ENCODE measurements at places on chromosomes 6 and 20.

- peak; percentile 30 for DNase-seq
These were observed 49.2 kb downstream of the KHDRBS2 start for GRCh38 chr6:62236784-62237183.

- DNase-seq = no peak
These were observed 145.4 kb downstream of the PRKN start for GRCh38 chr6:162581988-162582780.

DNA sequence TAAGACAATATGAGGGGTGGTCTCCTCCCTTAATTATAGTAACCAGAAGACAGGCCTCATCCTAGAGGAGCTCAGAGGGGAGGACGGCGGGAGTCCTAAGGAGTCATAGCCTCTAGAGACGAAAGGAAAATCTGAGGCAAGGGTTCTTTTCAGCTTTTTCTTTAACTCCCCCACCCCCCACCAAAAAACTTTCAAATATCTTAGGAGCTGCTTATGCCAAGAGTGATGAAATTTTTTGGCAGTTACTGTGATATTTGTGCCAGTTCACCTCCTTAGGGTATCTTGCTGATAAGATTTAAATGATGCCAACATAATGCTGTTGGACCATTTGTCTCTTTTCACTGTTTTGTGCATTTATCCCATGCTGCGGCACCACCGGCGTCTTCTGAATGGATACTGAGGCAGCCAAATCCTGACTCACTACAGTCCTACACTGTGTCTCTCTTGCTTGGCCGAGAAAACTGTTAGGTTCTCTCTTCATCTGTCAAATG lies 44.5 kb upstream of the DSE start:
- DNase-seq = no peak

- peak; percentile 15 for DNase-seq
These were observed 48.2 kb downstream of the SIRPA start for GRCh38 chr20:1943275-1944002.

GRCh38 chr6:72946774-72947173 lies 278.5 kb downstream of the KHDC1L start:
- DNase-seq = no peak

GRCh38 chr6:16473184-16473907 lies 235.0 kb downstream of the GMPR start:
- no peak for DNase-seq

GRCh38 chr6:53089948-53090347 lies 24.7 kb downstream of the FBXO9 start:
- DNase-seq = no peak

DNA sequence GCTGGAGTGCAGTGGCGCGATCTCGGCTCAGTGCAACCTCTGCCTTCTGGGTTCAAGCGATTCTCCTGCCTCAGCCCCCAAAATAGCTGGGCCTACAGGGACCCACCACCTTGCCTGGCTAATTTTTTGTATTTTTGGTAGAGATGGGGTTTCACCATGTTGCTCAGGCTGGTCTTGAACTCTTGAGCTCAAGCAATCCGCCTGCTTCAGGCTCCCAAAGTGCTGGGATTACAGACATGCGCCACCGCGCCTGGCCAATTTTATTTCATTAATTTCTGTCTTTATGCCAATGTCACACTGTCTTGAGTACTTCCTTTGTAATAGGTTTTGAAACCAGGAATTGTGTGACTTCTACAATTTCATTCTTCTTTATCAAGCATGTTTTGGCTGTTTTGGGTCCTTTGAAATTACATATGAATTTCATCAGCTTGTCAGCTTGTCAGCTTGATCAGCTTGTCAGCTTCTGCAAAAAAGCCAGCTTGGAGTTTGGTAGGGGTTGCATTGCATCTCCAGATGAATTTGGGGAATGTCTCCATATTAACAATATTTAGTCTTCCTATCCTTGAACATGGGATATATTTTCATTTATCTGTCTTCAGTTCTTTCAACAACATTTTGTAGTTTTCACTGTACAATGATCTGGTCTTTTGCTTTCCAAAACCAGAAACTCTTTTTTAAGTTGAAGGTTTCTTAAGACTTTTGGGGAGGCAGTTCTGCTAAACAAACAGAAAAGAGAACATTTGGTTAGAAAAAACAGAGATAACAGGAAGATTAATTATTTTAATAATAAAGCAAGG lies 20.8 kb downstream of the ZFAND3 start:
- peak; percentile 24 for DNase-seq

GRCh38 chr20:34332262-34332920 lies 29.2 kb upstream of the AHCY start:
- no peak for DNase-seq

DNA sequence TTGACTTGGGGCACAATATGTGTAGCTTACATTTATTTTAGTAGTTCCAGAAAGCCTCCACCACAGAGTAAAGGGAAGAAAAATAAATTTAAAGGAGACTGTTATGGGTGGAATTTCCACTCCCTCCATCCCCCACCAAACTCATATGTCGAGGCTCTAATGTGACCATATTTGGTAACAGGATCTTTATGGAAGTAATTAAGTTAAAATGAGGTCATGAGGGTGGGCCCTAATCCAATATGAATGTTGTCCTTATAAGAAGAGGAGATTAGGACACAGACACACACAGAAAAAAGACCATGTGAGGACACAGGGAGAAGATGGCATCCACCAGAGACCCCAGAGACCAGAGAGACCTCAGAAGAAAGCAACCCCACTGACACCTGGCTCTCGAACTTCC lies 189.7 kb downstream of the EDN1 start:
- DNase-seq = no peak

- DNase-seq = peak; percentile 88
These were observed 24.8 kb upstream of the IGF2R start for GRCh38 chr6:159943968-159944598.

DNA sequence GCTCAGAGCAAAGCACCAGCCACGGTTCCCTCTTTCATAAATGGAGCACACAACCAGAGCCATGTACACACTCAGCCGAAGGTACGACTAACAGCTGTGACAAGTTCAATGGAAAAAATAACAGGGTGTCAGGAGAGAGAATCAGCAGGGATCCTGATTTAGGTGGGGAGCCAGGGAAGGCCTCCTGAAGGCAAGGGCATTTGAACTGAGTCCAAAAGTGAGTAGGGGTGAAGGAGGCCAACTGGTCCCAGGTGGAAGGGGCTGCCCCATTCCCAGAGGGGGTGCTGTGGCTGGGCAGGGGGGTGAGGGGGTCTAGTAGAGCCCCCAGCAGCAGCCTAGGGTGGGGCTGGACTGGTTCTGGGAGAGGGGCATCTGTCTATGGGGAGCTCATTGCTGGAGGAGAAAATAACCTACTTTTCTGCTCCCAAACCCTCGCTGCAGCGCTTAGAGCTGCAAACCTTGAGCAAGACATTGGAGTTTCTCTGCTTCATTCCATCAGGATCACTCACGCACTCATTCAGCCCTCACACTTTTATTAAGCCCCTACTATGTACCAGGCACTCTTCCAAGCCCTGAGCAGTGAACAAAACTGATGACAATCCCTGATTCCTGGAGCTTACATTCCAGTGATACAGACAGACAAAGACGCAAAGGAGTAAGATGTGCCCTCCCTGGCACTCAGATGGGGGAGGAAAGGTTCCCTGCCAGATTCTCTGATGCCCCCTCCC lies 113.5 kb downstream of the TOX2 start:
- no peak for DNase-seq

DNA sequence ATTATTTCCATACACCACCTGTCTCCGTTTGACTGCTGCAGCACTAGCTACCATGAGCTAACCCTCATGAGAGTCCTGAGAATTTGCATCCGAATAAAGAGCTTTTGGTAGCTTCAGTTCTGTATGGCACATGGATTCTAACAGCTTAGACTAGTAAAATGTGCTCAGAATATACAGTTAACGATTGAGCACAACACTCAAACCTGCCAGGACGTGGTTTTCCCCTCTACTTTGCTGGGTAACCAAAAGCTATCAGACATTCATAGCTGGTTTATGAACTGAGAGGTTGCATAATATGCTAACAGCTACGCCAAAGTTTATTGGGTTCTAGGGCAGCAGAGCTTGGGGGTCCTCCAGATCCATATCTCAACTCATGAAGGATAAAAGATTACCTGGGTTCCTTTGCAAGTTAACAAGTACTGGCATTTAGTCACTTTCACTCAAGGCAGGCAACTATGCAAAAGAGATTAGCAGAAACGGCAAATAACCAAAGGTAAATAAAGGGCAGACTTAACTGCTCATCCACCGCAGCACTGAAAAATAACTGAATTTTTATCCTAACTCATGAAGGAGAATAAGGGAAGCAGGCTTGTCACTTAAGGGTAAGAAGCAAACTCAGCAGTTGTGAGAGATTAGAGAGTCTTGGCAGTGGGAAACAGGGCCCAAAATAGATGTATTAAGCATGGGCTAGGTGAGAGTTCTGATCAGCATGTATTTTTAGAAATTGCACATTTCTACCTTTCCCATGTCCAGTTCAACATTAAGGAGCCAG lies 29.4 kb downstream of the NUDT3 start:
- DNase-seq = peak; percentile 59

DNA sequence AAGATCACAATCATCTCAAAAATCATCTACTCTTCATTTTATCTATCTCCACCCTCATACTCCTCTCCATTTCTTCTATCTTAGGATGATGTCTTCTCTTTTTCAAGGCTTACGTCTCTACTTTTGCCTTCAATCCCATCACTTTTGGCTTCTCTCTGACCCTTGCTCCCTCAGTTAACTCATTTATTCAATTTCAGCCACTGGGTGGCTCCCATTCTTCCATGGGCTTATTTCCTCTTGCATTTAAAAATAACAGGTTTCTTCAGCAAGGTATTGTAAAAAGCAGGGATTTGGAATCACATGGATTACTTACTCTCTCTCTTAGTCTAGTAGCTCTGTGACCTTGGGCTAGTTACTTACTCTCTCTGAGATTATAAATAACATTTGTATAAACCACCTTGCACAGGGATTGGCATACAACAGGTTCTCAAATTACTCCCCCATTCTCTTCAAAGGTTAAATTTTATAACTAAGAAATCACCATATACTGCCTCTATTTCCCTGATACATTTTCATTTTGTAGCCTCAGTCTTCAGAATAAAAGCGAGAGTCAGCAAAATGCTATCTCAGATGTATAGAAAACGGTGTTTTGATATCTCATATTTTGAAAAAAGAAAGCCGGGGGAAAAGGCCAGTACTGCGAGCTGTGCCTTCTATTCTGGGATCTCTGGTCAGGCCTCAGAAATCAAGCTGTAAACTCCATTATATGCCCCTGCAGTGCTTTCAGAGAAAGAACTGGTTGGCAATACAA lies 5.5 kb downstream of the ZSCAN12 start:
- no peak for DNase-seq

DNA sequence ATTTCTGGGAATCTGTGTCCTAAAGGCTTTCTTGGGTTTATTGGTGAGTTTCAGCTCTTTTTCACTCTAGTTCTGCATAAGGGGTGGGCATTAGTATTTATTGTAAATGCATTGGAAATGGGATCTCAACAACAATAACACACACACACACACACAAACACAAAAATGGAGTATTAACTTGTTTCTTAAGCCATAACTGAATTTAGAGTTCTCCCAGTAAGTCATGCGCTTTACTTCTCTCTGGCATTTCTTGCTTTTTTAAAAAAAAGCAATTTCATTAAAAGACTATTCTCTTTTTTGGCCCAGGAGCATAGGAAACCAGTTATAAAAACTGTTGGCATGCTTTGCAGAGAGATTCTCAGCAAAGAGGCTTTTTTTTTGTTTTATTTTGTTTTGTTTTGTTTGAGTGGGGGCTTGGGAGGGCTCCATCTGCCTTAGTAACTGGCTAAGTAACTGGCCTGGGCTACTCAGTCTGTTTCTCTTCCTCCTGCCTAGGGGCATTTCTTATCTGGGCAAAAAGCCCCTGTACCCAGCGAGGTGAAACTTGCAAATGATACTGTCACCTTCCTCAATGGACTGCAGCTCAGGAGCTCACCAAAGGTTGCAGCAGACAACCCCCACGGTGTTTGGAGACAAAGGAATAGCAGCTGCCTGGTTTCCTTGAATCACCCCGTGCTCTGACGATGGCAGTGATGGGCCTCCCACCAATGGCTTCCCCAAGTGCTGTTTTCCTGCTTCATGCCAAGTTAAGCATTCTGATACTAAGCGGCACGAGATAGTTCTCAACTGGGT lies 128.5 kb downstream of the BCAS1 start:
- no peak for DNase-seq

DNA sequence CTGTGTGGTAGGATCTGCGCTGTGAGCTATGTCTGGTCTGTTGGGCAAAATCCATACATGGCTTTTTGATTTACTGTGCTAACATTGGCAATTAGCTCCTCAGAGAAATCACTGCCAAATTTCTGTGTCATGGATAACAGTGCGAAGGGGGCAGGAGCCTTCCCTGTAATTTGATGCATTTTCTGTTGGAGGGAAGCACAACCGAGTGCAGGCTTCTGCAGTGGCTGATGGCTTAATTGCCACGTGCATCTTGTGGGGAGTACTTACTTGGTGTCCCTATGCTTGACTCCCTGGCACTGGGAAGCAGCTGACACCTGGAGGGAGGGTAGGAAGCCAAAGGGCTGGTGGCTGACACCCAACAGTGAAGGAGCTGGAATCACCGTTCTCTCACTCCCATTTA lies 99.3 kb upstream of the PROKR2 start:
- no peak for DNase-seq

- no peak for DNase-seq
These were observed 129.3 kb upstream of the PDE7B start for GRCh38 chr6:135722190-135722589.

GRCh38 chr6:38262609-38263008 lies 377.1 kb downstream of the BTBD9 start:
- no peak for DNase-seq

DNA sequence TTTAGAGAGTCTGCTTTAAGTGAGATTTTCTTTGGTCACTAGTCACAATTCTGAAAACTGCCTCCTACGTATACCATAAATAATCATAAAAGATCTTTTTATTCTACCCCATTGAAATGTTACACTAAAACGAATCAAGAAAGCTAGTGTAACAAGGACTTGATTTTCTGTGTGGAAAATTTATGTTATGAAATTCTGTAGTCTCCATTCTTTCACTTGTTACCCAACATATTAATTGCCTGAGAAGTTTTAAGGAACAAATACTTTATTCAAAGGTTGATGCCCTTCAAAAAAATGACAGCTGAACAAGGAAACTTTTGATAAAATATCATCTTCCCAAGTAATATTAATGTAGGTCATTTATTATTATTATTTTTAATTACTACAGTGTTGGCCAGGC lies 13.3 kb upstream of the HBS1L start:
- DNase-seq = no peak

DNA sequence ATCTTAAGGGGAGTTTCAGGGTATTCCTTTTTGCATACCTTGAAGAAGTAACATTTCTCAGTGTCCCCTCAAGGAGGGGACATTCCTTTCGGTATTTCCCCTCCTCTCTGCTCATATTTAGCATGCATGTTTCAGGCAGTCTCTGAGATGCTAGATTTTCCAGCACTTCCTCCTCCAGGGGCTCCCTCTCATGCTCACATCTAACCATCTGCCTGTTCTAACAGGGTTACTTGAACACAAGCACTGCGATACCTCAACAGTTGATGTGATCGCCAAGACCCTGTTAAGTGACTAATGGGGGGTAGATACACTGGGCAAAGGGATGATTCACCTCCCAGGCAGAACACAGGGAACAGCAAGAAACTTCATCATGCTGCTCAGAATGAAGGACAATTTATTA lies 12.9 kb upstream of the MCM3 start:
- DNase-seq = peak; percentile 63

GRCh38 chr20:760751-761417 lies 7.4 kb downstream of the SLC52A3 start:
- DNase-seq = no peak
